Stromal cell of bone marrow (primary cell): ENCODE measurements at places on chromosomes 3 and 15.

DNA sequence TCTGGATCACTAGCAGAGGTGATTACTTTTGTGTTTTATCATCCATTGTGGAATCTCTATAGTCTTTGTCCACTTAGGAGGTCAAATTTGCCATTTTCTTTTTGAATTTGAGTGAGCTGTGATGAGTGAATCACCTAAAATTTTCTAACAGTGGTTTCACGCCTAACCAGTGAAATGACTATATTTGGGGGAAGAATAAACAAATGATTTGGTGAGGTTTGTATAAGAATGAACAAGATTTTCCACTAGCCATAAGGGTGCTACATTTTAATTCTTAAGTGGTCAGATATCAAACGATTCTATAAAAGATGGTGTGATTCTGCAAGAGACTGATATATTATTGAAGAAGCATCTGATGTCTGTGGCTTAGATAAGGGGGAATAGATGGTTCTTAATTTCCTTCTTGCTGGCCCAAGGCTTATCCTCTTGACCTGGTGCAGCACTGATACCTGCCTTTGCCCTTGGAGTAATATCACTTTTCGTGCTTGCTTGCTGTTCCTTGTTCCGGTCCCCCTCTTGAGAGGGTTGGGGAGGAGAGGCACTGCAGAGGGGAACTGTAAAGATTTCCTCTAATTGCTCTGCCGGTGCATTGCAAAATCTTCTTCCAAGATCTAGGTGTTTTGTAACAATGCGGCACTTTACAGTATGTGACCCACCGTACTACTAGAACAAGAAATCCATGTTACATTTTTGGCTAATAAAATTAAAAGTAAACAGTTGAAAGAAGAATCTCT is 14.5 kb downstream of the C3orf20 start:
- no peak for DNase-seq

GRCh38 chr15:31179693-31180092 is 78.2 kb upstream of the TRPM1 start:
- DNase-seq: no peak

DNA sequence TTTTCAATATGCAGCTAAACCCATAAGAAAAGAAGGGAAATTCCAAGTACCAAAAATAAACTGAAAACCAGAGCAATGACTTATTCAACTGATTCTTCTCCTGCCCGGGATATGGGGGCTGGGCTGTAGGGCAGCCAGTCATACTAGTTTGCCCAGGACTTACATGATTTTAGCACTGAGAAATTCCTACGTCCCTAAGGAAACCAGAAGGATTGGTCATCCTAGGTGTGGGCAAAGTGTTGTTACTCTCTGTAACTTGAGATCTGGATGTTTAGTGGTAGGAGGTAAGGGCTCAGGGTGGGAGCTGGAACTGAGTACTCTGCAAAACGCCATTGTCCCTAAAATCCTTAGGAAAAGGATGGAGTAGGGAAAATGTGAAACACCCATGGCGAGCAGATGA is 1.2 kb upstream of the DAZL start:
- no peak for DNase-seq

DNA sequence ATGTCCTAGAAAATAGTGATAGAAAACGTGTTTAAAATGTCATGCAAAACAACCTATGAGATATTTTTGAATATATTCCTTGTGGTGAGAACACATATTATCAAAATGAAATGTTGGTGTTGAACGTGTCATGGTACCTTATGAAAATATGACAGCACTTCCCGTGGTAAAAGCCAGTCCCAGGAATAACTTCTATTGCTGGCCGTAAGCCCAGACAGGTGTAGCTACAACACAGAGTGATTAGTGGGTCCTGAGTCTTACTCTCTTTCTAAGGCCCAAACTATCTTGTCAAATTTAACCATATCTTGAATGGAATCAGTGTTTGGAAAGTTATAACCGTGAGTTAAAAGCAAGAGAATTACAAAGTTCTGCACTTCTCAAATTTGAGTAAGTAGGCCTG is 24.1 kb downstream of the RARB start:
- no peak for DNase-seq

- no peak for DNase-seq
Measured at GRCh38 chr15:67189326-67190051, 65.0 kb downstream of the AAGAB start.

DNA sequence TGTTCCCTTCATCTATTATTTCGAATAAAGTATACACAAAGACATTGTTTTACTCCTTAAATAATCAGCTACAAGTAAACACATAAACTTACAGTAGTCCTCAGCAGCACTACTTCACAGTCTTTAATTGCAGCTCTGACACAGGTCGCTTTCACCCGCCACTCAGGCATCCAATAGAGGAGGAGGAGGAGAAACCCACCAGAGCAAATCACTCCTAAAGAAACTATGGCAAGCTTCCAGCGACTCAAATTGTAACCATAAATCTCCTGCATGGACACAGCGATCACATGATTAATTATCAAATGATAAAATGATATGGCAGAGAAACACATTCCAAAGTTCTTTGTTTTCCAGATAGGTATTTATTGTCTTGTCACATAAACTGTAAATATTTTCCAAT is 26.2 kb downstream of the ATP13A3 start:
- DNase-seq: no peak

GRCh38 chr3:126083913-126084767 is at the start of gene SLC41A3:
SLC41A3 (minus strand) TSS chr3:126084124; CDS start chr3:126068219, 15,905 bp downstream.
- peak; percentile 54 for DNase-seq

DNA sequence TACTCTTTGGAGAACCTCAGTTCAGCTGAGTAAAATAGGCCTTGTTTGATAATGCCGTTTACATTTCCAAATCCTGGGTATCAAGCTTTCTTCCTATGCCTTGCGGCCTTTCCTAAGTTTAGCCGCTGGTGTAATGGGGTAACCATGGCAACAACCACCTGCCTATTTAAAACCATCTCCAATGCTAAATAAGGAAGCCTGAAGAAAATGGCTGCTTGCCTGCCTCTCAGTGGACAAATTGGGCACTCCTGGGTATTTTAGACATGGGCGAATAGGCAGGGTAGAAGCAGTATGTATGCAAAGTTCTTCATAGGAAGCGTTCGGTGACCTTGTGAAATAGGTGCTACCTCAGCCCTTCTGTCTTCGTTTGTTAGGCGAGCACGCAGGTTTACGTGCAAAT is 122.7 kb downstream of the DGKG start:
- DNase-seq: no peak

DNA sequence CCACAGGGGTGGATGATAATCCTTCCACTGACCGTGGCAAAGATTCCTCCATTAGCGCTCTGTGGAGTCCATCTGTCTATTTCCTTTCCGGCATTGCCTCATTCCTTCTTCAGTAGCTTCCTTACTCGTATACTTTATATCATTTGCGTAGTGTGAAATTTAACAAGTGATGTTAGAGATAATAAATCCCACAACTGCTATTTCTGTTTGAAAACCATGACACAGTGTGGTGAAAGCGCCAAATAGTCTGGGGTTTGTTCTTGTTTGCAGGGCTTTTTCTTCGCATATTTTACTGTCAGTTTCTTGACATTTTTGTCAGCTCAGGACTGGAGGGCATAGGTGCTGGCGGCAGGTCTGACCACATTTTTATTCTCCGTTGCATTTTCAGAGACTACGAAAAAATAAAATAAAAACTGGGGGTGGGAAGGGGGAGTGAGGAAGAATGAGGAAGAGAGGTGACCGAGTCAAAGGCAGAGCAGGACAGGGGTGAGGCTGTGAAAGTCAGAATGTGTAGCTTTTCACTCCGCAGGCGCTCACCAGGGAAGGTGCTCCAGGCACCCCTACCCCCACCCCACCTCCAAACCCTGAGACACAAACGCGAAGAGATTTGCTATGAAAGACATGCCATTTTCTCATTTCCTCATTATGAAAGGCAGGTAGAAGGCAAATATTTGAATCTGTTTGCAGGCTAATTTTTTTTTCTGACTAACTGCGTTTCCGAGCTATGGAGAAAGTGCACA is 965.0 kb downstream of the MCTP2 start:
- DNase-seq: no peak

- DNase-seq: peak; percentile 61
Measured at GRCh38 chr3:64340641-64341101, 115.4 kb upstream of the PRICKLE2 start.

DNA sequence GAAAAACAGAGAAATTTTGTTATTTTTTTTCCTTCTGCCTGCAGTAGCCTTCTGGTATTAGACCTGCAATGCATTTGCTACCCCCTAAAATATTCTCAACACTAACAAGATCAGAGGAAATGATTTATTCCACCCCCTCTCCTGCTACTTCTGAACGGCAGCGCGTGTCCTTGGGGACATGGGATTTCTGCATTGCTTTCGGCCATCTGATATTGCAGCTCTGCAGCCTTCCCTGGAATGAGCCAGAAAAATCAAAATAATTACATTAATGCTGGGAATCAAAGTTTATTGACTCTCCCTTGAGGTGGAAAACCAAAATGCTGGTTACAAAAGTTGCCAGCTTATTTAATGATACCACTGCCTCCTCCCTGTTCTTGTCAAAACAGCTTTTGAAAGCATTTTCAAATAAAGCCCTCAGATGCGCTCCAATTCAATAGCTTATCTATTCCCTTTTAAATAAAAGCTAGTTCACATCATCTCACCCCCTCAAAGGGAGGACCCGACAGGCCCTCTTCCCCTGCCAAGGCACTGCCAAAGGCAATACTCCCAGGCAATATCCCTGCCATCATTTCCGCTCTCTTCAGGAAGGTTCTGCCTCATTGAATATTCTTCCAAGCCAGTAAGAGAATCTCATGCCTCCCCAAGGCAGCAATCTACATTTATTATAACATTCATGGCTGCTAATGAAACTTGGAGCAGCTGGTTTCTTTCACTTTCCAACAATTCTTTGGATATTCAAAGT is 96.6 kb downstream of the FHIT start:
- DNase-seq: no peak

GRCh38 chr3:170790647-170791046 is 79.3 kb downstream of the RPL22L1 start:
- DNase-seq: no peak

DNA sequence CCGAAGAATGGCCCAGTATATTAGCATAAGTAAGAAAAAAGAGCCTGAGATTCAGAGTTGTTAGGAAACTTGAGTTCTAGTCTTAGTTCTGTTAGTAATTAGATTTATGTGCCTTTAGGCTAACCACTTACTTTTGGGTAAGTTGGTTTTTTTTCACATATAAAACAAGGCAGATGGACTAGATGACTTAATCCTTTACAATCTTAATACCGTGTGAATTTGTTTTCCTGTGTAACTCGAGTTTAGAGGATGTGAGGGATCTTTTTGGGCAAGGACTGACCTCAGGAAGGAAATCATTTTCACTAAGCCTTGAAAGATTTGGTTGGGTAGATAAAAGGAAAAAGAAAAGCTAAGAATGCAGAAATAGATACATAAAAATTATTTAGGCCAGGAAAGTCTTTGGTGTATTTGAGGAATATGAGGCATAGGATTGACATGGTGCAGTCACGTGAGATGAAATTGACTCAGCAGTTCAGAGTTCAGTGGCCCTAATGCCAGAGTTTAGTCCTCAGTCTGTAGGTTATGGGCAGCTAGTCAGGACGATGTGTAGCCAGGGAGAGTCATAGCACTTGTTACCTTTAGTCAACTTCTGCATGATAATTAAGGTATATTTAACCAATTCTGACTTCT is 34.6 kb downstream of the PAK2 start:
- DNase-seq: no peak

DNA sequence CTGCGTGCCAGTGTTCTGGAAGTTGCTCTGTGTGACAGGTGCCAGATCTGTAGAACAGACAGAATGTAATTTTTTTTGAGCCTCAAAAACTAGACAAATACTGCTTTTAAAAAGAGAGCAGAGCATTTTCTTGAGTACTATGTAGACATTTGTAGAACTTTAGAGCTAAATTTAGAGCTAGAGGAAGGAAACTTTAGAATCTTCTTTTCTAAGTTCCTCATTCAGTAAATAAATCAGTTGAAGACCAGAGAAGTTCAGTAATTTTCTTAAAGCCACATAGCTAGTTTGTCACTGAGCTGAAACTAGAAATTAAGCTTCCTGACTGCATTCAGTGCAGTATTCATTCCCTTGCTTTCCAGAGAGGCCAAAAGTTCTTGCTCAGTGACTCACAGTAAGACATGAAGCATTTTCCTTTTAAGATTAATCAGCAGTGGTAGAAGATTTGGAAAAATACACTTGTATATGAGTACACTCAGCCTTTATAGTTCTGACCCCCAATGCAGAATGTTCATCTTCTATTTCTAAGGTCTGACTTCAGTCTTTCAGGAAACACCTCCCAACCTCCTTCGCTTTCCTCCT is 83.6 kb upstream of the TSEN2 start:
- DNase-seq: peak; percentile 67

GRCh38 chr3:143502081-143502480 is 346.2 kb downstream of the SLC9A9 start:
- no peak for DNase-seq
